ENCODE measurements at places on chromosomes 3 and 15.

DNA sequence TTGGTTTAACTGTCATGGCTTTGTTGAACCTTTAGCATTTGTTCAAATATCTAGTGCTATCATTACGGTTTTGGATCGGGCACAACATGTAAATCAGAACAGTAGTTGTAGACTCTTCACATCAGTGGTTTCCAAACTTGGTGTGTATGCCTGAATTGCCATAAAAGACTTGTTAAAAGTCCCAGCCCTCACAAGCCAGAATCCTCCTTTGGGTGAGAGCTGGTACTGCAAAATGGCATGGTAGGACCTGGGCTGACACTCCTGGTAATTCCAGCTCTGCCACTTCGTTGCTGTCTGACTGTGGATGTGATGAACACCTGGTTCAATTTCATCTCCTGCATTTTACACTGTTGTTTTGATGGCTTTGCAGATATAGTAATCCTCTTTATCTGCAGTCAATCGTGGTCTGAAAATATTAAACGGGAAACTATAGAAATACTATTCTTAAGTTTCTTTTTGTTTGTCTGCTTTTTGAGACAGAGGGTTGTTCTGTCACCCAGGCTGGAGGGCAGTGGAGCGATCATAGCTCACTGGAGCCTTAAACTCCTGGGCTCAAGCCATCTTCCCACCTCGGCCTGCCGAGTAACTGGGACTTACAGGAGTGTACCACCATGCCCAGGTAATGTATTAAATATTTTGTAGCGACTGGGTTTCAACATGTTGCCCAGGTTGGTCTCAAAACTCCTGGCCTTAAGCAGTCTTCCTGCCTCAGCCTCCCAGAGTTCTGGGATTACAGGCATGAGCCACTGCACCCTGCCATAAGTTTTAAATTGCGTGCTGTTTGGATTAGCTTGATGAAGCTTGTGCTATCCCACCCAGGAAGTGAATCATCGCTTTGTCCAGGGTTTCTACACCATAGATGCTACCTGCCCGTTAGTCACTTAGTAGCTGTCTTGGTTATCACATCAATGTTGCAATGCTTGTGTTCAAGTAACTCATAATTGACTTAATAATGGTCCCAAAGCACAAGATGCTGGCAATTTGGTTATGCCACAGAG is 61.6 kb downstream of the RAB7A start:
- DNase-seq: peak; percentile 54

DNA sequence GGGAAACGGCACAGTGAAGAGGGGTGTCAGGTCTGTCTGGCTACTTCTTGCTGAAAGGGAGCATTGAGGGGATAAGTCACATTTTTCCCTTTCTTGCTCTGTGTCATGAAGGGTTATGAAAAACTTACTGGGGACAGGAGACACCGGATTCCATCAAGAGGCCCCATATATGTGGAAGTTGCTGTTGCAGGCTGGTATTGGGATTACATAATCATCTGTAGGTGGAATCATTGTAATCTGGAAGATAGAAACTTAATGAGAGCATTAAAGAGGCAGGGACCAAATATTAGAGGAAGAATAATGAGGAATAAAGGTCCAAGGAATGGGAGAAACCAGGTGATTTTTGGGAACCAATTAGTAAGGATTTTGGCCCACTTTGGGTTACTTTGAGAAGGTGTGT is 4.2 kb upstream of the TCAIM start:
- DNase-seq: no peak

DNA sequence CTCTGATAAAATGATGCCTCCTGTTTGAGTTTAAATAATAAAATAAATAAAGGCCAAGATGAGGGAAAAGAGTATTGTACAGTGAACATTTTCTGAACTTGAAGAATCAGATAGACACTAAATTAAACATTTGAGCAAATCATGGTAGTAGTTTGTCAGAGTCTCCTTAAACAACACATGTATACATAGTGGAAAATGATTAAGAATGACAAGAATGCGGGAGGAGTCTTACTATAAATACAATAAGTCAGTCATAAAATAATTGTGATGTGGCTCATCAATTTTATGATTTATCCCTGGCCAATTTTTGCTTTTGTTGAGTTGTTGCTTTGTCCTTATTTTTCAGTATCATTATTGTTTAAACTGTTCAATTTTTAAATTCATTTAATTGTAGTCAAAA is 158.0 kb upstream of the TMC3 start:
- no peak for DNase-seq

DNA sequence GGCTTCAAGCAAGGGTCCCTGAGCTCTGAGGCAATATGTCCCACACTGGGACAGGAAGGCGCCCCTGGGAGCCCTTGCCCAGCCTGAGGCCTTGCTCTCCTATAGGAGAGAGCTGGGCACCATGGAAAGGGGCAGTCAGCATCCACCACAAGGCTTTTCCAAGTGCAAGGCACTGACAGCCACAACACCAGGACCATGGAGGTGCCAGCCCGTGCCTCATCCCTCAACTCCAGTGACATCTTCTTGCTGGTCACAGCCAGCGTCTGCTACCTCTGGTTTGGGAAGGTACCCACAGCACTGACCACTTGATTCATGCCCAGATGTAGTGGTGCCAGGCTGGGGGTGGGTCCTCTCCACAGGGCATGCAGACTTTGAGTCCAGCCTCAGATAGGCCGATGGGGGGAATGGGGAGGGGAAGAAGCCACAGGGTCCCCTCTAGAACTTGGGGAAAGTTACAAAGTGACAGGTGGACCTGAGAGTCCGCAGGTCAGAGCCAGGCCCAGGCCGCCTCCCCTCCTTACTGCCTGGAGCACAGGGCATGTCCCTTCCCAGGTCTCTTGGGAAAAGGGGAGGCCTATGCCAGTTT is 11.8 kb downstream of the VILL start:
- DNase-seq: no peak

DNA sequence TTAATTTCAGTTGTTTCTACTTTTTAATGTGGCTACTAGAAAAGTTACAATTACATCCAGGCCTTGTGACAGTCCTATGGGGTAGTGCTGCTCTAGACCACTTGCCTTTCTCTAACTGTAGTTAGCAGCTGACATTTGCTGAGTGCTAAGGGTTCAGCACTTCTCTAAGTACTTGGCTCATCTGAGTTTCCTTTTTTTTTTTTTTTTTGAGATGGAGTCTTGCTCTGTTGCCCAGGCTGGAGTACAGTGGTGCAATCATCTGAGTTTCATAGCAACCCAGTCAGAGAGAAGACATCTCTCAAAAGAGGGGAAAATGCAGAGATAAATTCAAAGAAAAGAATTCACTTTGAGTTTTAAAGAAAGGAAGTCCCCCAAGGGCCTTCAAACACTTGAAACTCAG is 130.8 kb downstream of the MYLK start:
- DNase-seq: no peak

GRCh38 chr3:58722561-58722960 is 56.0 kb upstream of the FAM3D start:
- no peak for DNase-seq

DNA sequence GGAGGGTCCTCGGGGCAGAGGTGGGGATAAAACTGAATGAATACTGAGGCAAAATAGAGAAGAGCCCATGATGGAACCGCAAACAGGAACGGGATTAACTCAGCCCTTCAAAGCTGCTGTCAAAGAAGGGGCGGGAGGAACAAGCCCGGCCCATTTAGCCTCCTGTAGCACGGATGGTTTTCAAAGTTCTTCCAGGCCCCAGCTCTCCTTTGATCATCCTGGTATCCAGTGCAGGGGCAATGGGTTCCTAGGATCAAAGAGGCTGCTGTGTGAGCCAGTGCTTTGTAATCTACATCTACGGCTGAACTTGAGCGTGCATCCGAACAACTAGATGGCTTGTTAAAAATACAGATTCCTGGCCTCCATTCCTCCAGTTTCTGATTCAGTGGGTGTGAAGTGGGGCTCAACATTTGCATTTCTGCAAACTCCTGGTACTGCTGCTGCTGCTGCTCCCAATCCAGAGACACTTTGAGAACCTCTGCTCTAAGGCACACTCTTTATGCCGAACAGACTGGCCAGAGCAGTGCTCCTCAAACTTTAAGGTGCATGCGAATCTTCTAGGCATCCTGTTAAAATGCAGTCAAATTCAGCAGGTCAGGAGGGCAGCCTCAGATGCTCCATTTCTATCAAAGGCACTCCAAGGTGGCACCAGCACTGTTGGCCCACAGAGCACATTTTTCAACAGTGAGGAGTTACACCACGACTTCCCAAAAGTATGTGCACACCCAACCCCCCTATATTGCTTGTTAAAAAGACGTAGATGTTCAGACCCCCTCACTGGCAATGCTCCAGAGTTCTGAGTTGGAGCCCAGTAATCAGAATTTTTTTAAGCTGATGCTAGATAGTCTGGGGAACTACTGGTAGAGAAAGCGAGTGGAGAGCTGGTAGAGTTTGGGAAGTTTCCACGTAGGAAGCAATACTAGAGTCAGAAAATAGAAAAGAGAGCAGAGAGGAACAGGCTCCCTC is 5.6 kb downstream of the GALNT15 start:
- DNase-seq: no peak

- DNase-seq: no peak
These were observed 2.8 kb downstream of the LACTB start for GRCh38 chr15:63124506-63124905.

DNA sequence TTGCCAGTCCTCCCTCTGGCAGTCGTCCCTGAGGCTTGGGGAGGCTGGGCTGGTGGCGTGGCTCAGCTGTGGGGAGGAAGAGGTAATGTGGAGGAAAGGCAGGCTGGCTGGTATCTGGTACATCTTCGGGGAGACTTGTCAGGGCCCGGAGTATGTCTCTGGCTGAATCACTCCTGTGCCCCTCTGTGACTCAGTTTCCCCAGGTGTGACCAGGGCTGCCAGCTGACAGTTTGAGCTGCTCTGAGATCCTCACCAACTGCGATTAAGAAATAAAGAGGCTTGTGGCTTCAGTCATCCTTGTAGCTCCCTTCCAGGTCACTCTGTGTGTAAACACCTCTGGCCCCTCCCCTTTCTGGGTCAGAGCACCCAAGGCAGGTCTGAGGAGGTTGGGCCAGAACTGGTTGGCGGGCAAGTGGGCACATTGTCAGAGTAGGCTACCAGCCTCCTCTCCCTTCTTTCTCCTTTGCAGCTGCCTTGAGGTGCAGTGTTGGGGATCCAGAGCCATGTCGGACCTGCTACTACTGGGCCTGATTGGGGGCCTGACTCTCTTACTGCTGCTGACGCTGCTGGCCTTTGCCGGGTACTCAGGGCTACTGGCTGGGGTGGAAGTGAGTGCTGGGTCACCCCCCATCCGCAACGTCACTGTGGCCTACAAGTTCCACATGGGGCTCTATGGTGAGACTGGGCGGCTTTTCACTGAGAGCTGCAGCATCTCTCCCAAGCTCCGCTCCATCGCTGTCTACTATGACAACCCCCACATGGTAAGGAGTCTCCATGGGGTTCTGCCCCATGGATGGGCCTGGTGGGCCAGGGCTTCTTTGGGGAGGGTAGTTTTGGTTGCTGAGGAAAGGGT is 3.0 kb downstream of the TEX264 start:
- DNase-seq: no peak

GRCh38 chr3:86950717-86951116 is 40.2 kb downstream of the VGLL3 start:
- no peak for DNase-seq

GRCh38 chr15:100714749-100715342 is 112.5 kb downstream of the ASB7 start:
- DNase-seq: no peak

GRCh38 chr3:143847787-143848631 is at the start of gene SLC9A9:
Gene SLC9A9 (minus strand): TSS chr3:143848468. CDS start chr3:143848322, 146 bp downstream.
- DNase-seq: peak; percentile 37

DNA sequence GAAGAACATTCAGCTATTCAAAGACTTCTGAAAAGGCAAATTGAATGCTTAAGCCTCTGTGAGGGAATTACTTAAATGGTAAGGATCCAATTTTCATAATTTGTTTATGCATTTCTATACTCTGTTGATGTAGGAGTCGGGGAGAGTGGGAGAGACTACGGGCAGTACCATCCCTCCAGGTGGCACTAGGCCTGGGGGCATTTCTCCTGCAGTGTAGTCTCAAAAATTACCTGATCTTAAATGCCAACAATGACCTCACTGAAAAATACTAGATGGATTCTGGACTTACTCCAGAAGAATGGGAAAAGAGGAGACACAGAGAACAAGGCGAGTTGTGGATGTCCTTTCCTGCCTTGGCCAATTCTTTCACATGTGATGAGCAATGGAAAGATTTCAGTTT is 77.8 kb upstream of the PLXND1 start:
- no peak for DNase-seq

- no peak for DNase-seq
These were observed 79.4 kb downstream of the TM4SF4 start for GRCh38 chr3:149553781-149554451.

GRCh38 chr3:64809086-64809485 is 121.3 kb upstream of the ADAMTS9 start:
- DNase-seq: no peak

DNA sequence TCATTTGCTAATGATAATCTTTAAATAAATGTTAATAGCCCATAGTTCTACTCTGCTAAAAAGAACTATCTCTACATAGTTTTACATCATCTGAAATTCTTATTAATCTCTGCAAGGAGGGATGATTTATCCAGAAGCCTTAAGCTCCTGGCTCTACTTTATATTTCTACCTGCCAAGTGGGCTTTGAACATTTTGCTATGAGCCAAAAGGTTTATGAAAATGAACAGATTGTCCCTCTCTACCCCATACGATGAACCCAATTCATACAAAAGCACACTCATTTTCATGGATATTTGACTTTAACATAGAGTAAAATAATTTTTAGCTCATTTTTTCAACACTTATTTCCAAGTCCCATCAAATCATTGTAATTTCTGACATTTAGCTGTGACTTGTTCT is 611.0 kb downstream of the NSUN3 start:
- no peak for DNase-seq

DNA sequence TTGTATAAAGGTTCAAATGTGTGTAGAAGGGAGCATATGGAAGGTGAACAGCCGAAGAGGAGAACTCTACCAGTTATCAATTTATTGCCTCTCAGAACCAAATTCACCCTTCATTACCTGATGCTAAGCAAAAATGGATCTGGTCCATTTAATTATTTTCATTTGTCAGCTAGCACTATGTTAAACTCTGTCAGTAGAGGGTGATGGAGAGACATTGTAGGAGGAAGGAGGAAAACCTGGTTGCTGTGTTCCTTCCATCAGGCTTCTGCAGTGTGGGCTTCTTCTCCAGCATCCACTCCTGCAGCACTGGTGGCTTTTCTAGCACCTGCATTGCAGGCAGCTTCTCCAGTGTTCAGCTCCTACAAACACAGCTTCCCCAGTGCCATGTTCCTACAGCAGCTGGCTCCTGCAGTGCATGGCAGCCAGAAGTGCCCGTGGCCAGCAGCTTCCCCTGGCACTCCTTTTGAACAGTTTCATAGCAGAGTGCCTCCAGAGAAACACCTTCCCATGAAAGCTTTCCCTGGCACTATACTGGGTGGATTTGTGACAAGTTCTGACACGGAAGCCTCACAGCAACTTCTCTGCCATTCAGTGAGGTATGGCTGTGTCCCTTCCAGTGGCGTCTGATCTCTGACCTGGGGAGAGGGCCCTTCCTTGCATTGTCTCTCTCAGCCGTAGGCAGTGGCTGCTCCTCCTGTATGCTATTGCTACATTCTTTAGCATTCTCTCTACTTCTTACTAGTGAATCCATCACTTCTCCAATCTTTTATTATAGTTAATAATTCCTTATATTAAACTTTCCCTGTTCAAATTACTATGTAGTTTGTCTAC is 14.6 kb upstream of the IL17RD start:
- DNase-seq: no peak

GRCh38 chr3:184784731-184785500 is 27.1 kb upstream of the VPS8 start:
- DNase-seq: no peak

All from CD4-positive, alpha-beta T cell treated with Interleukin-6 for 4 hours (primary cell).